ENCODE measurements at places on chromosomes 5 and 9.

DNA sequence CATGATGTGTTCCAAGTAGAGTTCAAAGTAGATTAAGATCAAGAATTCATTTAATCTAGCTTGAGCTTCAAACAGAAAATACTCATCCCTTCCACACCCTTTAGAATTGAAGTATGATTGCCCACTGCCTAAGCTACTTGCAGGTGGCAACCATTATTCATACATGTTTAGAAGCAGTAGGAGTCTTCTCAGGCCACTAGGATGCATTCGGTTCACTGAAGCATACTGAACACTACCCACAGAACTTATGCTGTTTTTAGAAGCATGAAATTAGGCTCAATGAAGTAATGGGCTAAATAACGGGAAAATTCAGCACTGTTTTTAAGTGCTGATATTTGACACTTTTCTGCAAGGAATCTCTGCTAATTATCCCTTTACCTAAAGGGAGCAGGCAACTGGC is 263.4 kb downstream of the DEPDC1B start:
- no peaks in the 10 kb centered on the region for H3K36me3 ChIP-seq
- H3K4me3 ChIP-seq = no peak overlapping the region
- DNase-seq = no peak
- no peaks in the 10 kb centered on the region for H3K4me1 ChIP-seq
- H3K27ac ChIP-seq = no peak overlapping the region

DNA sequence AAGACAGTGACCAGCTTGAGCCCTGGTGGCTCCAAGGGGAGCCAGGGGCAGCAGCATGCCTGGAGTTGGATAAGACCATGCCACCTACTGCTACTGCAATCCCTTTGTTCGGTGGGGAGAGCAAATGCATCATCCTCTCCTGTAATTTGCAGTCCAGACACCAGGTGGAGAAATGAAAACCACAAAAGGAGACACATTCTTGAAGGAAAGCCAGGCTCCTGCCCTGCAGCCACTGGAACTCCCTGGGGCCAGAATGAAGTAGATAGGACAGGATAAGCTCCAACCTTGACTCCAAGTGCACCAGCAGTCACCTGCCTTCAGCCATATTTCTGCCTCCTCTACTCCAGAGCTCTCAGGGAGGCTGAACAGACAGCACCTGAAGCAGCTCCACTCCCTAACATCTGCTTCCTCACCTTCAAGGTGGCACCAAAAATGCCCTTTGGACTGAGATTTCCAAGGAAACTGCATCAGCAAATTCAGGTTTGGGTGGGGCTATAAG is 65.1 kb upstream of the IQGAP2 start:
- H3K27me3 ChIP-seq = no peaks in the 10 kb centered on the region
- no peak overlapping the region for H3K4me3 ChIP-seq
- H3K36me3 ChIP-seq = no peaks in the 10 kb centered on the region
- H3K4me1 ChIP-seq = peaks cover 3% of the 10 kb centered on the region

GRCh38 chr5:15757619-15758018 is 257.6 kb downstream of the FBXL7 start:
- H3K27ac ChIP-seq = no peak overlapping the region
- no peak overlapping the region for H3K4me3 ChIP-seq
- DNase-seq = no peak
- no peaks in the 10 kb centered on the region for H3K4me1 ChIP-seq
- no peaks in the 10 kb centered on the region for H3K27me3 ChIP-seq
- H3K36me3 ChIP-seq = no peaks in the 10 kb centered on the region

DNA sequence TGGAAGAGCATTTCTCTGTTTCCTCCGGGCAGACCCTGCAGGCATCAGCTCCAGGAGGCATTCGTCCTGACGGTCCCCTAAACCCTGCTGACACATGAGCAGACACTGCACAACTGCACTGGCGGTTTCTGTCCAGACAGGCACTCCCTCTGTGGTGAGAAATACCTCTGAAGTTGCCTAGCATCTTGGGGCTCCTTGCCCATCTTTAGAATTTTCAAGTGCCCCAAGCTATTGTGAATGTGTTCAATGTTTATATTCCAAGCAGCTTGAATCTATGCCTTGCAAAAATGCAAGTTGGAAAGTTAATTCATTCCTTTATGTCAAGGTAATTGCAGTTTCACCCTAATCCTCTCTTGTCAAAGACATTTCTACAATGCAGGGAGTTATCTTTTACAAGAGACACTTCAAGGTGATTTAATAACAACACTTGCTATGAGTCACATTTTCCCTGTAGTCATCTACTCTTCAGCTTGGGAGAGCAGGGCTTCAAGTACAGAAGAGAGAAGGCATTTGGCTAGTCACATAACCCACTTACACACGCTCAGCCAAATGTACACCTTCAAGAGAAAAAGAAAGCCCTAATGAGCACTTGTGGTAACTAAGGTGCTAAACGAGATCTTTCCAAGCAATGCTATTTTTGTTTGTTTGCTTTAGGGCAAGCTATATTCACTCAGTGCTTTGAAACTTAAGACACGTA is 302.5 kb downstream of the MLLT3 start:
- H3K36me3 ChIP-seq = no peaks in the 10 kb centered on the region
- no peak overlapping the region for H3K27ac ChIP-seq
- no peaks in the 10 kb centered on the region for H3K4me1 ChIP-seq
- no peak overlapping the region for H3K4me3 ChIP-seq
- no peaks in the 10 kb centered on the region for H3K27me3 ChIP-seq

Data from iPS DF 6.9 (cell line).